ENCODE measurements at places on chromosomes 1 and 21.

- DNase-seq = no peak
Observed at GRCh38 chr1:21874778-21875547, 62.1 kb downstream of the HSPG2 start.

DNA sequence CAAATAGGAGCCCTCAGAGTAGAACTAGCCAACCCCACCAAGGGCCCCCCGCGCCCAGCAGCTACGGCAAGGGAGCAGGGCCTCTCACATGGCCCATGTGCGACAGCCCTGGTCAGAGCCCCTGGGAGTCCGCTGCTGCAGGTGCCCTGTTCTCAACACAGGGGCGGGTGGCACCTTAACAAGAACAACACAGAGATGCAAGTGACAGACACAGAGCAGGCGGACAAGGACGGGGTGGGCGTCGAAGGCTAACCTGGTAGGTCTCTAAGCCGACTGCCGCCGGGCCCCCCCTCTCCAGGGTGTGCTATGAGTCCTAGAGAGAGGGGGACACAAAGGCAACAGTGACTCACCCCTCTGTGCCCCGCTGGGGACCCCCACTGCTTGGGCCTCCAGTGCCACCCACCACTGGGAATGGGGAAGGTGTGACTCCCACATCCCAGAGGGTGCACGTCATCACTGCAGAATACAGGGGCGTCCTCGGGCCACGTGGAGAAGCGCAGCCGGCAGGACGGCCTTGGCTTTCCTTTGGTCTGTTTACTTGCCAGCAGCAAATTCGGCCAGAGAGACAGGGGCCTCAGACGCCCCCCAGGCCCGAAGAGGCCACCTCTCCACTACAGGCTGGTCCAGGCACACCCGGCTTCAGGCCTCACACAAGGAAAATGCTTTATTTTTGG lies 44.8 kb downstream of the PRDM15 start:
- no peak for DNase-seq

DNA sequence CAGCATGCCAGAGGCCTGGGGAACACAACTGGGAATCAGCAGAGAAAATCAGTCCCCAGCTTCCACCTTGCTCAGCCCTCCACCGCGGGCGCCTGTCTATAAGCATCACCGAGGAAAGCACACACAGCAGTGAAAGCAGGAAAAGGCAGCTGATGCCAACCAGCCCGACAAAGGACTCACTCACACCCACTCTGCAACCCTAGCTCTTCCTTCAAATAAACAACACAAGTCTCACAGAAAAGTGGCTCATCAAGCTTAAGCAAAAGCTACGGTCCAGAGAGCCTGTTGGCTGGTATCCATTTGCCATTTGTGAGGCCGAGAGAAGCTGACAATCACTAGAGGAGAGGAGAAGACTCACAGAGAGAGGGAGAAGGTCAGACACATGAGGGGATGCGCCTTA lies 27.1 kb downstream of the MRAP start:
- no peak for DNase-seq

DNA sequence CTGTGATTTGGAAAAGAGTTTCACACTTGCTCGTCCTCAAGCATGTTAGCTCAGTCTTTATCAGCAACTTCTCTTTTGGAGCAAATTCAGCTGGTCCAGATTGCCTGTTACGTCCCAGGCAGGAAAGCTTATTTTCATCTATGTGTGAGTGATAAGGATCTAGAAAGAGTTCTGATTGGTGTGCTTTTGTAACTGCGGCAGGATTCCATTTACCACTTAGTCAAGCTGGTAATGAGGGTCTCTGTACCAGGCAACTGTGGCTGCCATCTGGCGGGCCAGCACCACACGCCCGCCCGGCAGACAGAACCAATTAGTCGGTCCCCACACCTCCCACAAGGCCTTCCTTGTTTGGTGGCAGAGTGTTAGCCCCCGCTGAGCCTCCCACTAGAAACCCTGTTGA lies 21.0 kb downstream of the C1orf87 start:
- DNase-seq = no peak

DNA sequence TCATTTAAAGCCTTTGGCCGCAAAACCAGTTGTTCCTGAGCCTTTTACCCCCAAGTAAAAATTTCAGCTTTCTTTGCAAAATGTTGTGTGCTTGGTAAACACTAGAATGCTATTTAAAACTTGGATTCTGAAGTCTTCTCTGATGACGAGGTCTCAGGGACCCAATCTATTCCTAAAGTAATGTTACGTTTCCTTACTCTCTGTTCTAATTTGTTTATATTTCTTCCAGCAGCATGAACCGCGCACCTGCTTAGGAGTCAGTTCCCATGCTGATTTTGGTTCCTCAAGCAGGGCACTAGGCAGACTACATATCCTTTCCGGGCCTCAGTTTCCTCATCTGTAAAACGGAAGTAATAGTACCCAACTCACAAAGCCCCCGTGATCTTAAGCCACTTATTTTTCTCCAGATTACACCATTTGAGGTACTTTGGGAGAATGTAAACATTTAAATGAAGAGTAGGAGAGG lies 969 bp upstream of the ALDH4A1 start:
- no peak for DNase-seq

- no peak for DNase-seq
Observed at GRCh38 chr1:12799730-12800129, 8.5 kb downstream of the PRAMEF1 start.

DNA sequence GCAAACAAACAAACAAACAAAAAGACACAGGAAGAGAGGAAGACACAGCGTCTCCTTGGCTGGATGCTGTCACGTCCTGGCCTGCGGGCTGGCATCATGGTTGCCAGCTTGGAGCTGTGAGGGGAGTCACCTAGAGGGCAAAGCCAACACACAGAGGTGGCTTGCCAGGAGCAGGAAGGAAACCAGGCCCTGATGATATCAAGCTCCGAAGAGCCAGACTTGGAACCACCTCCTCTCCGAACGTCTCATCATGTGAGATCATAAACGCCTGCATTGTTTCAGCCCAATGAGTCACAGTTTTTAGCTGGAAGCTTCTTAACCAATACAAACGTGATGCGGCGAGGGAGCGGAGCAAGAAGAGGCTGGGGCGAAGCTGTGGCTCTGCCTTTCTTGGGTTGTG lies 8.7 kb downstream of the PLA2G2D start:
- no peak for DNase-seq

DNA sequence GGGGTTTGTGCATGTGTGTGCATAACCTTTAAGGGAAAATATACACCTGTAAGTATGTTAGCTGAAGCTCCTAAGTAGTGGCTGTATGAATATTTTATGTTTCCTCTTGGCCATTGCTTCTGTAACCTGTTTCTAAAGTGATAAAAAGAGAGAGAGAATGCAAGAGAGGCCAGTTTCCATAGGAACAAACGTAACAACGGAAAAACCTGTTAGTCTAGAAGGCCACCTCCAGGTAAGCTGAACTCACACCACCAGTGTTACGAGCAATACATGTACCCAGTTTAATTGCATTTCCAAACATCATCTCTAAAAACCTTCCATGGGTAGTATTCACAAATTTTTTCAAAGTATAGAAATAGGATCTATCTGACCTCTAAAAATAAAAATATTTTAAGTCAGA lies 63.1 kb downstream of the PLPPR4 start:
- no peak for DNase-seq

DNA sequence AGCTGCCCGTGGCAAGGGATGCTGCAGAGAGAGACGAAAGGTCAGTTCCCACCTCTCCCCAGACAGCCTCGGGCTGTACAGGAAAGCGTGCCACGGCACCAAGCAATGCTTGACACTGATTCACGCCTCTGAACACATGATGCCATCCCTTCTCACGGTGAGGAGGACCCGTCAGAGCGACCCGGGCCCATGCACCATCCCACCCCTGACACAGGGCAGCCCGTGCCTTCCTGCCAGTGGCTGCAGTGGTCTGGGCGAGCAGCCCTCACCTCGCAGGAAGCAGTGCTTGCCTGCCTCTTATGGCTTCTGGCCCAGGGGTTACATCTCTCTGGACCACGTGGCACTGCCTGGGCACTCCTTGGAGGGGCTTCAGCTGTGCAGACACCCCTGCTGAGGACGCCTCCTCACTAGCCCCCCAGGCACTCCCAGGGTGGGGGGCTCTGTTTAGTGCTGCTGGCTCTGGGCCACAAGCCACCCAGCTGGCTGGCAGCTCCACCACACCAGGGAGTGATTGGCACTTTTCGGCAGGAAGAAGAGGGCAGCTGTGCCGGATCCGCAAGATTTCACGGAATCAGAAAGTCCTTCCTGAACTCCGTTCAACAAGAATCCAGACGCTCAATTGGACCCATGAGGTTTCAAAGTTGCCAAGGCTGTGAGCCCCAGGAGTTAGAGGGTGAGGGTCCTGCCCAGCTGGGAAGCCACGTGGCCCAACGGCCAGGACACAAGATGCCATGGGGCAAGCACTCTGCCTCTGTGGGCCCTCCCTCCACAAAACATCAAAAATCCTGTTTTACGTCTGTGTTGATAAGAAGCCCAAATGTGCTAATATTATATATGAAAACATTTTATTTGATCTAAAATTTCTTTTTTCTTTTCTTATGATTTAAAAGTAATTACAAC lies 34.8 kb upstream of the SLC19A1 start:
- DNase-seq = no peak

- DNase-seq = no peak
Observed at GRCh38 chr1:237386362-237387143, 344.6 kb downstream of the RYR2 start.

DNA sequence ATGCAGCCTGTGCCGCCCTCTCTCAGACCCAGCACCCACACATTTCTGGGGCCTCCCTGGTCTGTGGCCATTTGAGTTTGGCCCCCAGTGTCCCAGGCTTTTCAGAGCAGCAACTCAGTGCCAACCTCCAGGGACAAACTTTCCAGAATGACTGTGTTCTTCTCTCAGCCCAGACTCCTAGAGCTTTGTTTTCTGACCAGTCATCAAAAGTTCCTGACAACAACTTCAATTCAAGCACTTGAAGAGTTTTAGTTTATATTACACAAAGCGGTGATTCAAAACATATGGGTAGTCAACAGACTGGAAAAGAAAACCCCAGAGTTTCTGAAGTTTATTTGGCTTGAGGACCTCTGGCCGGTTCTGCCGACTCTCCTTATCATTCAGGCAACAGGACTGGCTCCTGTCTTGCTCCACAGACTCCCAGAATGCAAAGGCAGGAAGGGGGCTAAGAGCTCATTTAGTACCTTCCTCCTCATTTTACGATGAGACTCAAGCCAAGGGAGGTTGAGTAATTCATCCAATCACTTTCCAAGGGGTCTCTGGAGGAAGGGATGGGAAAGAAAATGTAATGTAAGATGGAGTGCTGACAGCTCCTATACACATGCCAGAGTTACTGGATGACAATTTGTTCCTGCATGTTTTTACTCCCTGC lies 27.0 kb upstream of the TIAM1 start:
- DNase-seq = no peak

- DNase-seq = no peak
Observed at GRCh38 chr1:218324226-218324580, 20.9 kb upstream of the TGFB2 start.

GRCh38 chr1:211371406-211372105 lies 44.9 kb downstream of the TRAF5 start:
- DNase-seq = no peak

DNA sequence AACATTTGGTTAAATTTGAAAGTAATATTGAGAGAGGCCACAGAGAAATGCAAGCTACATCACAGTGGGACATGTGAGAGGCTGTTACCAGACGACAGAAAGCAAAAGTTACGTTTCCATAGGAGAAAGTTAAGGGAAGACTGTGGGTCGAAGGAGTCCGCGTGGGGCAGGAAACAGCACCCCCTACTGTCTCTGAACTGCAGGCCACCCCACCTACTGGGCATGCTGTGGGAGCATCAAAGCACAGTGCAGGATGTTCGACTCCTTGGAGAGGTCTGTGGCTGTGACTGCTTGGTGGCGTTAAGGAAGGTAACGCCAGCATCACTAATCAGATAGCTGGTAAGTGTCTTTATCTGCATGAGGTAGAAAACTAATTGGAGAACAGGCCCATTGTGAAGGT lies 123.9 kb downstream of the PTBP2 start:
- DNase-seq = no peak

DNA sequence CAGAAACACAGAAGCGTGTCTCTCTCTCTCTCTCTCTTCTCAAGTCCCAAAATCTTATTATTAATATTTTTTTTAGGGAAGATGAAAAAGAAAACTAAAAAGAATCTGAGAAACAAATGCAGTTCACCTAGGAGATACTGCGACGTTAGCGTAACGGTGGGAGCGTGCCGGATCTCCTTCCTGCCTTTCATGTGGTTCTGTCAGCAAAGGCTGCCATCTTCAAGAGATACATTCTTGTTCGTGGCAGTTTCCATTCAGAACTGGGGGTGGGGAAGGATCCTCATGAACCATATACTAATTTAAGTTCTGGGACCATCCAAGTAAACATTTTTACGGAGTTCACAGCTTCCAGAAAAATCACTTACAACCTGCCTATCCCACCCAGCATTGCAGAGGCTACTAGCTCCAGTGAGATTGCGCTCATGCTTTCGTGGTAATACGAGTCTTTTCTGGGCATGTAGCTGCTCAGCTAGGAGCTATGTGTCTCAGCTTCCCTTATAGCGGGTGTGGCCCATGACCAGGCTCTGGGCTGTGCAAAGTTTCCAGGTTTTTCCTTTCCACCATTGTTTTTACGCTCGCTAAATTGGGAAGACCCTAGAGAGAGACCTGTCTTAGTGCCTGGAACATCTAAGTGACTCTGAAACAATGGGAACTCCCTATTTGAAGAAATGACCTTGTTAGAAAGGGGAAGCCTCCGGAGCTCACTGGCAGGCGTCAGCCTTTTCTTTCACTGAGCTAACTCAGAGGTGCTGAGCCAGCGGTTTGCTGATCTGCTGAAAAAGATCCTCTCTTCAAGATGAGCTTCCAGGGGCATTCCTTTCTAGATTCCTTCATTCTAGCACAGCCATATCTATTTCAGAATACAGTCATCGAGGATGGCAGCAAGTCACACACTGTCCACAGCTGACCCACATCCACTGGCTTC lies 17.3 kb downstream of the SLAMF1 start:
- DNase-seq = peak; percentile 42

- DNase-seq = no peak
Observed at GRCh38 chr1:167797015-167797414, 75.2 kb downstream of the MPZL1 start.

- no peak for DNase-seq
Observed at GRCh38 chr1:108072212-108072611, 107.2 kb upstream of the VAV3 start.

GRCh38 chr1:66728021-66728420 lies 24.2 kb upstream of the DYNLT5 start:
- no peak for DNase-seq

- no peak for DNase-seq
Observed at GRCh38 chr1:201436393-201436792, 14.9 kb upstream of the TNNI1 start.

- no peak for DNase-seq
Observed at GRCh38 chr1:110719908-110720307, 45.2 kb upstream of the KCNA3 start.

DNA sequence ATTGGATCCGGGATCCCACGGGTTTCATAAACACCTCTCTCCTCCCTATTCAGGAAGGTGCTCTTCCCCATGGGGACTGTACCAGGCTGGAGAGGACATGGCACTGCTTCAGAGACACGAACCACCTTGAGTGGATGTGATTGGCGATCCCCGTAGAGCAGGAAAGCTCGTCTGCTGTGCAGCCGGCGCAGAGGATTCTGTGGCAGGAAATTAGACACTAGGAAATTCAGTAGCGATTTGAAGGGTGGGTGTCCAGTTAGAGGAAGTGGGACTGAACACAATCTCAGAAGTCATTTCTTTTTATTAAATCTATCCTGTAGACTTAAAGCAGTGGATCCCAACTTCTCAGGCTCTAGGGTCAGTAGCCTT lies 767 bp downstream of the PDIK1L start:
- no peak for DNase-seq

GRCh38 chr1:221430152-221430960 lies 311.5 kb downstream of the DUSP10 start:
- no peak for DNase-seq
